Renal cortical epithelial cell (primary cell): ENCODE measurements at places on chromosomes 16 and 17.

GRCh38 chr16:19864566-19864965 is 20.1 kb downstream of the GPRC5B start:
- DNase-seq: no peak

DNA sequence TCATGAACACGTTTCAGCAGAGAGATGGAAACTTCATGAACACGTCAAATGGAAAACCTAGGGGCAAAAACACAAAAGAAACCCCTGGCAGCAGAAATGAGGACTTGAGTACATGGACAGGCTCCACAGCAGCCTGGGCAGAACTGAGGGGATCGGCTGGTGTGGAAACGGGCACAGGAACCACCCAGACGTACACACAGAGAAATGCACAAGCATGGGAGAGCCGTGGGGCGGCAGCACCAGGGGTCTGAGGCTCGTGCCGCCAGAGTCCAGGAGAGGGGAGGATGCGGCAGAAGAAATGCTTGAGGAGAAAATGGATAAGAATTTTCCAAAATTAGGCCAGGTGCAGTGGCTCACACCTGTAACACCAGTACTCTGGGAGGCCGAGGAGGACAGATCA is 30.0 kb downstream of the MAP1LC3B start:
- DNase-seq: no peak

DNA sequence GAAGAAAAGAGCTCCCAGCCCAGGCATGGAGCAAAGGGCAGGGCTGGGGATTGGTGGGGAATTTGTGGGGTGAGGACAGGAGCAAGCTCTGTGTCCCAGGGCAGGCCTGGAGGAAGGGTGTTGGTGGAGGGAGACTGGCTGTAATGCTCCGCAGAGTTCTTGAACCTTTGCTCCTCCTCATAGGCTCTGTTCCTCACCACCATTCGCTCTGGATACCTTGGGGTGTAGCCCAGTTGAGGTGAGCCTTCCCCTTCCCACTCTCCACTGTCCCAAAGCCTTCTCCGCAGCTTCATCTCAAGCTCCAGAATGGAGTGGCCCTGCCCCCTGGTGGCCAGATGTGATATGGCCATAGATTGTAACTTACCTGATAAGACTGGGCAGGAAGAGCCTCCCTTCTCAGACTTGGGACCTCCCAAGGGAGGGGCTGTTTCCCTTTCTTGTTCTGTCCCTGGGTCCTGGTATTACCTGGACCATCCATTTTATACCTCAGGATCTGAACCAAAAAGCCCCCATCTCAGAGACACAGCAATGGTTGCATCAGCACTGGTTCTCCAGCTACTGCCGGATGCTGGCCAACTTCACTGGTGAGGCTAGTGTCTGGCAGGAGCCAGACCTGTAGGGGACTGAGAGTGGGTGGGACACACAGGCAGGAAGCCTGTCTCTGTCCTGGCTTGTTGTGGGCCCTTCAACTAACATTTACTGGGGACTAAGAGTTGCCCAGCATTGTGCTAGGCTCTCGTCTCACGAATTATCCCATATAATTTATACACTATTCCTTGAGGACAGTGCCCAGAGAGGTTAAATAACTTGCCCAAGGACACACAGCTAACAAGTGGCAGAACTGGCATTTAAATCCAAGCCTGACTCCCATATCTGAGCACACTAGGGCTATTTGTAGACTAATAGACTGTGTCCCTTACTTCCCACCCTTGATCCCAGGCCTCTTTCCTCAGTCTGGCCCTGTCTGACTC is 19.1 kb upstream of the STAC2 start:
- DNase-seq: peak; percentile 64

- peak; percentile 67 for DNase-seq
These were observed 3.5 kb downstream of the FMNL1 start for GRCh38 chr17:45225051-45225700.

DNA sequence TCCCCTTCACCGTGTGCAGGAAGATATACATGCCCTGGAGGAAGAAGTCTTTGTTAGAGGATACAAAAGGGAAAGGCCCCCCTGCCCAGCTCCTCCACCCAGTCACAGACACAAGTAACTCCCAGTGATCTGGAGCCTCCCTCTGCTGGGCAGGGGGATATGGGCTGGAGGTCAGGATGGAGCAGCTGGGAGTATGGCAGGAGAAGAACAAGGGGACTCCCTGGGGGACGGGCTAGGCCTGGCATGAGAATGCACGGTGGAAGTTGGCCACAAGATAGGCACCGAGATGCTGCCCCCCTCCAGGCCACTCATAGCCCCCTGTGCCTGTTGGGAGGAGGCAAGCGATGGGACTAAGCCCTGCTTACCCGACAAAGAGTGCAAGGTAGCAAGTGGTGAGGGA is 4.2 kb downstream of the ORMDL3 start:
- DNase-seq: no peak

DNA sequence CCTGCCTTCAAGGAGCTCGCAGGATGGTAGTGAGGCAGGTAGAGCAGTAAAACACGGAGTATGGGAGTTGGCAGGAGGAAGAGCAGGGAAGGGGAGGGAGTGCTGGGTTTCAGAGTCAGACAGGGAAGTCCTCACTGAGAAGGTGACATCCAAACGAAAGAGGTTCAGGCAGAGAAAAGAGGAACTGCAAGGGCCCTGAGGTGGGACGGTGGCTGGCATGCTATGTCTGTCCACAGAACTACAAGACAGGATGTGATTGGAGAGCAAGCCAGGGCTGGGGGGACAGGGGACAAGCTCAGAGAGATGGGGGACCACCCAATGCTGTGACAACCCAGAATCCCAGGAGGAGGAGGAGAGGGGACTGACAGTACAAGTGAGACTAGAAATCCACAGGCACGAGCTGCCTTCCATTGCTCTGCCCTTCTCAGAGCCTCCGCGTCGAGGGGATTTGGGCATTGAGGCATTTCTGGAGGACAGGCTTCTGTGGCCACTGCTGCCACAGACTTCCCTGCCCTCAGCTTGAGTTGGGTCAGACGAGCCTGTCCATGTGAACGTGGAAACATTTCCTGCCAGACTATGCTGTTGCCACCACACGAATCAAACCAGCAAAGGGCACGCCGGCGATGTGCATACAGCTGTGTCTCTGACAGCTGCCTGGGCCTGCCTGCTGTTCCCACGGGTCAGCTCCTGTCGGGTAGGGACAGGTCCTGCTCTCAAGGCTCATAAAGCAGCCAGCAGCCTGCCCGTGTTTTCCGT is 100.1 kb downstream of the RAB11FIP4 start:
- no peak for DNase-seq

DNA sequence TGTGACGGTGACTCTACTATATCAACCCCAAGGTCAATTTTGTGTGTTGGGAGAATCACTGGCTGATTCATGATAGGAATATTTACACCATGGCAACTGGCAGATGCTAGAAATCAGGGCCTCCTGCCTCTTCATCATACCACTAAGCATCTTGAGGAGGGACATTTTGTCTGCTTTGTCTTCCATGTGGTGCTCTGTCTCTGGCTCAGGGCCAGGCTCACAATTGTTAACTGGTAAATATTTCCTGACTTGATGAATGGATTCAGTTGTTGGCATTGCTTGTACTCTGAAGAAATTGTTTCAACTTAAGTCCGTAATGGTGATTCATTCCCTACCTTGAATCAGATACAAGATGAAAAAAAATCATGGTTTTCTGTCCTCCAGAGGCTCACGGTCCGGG is 292.7 kb downstream of the HAPSTR1 start:
- no peak for DNase-seq

- no peak for DNase-seq
These were observed 2.3 kb downstream of the HOXB4 start for GRCh38 chr17:48575673-48576478.

DNA sequence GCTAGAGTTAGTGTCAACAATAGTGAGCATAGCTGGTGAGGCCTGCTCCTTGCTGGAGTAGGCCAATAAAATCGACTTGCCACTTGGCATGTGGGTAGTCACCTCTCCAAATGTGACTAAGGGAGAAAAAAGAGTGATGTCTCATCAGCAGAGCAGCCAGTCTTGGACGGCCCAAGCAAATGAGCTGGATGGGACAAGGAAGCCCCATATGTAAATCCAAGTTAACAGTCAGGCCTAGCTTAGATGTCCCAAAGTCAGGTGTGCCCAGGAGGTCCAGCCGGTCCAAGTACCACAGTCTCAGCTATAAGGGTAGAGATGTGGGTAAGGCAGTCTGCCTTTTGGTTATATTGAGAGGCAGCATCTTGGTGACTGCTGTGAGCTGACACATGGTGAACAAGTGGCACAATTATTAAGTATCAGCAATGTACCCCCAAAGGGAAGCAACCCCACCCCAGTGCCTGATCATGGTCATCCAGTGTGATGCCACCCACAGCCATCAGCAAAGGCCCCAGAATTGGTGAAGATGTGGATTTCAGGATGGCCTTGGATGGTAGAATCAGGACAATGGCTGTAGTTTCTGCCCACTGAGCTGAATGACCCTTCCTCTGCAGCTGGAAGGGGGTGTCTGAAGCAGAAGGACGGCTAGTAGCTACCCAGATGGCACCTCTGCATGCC is 83.4 kb downstream of the TNFRSF13B start:
- no peak for DNase-seq

DNA sequence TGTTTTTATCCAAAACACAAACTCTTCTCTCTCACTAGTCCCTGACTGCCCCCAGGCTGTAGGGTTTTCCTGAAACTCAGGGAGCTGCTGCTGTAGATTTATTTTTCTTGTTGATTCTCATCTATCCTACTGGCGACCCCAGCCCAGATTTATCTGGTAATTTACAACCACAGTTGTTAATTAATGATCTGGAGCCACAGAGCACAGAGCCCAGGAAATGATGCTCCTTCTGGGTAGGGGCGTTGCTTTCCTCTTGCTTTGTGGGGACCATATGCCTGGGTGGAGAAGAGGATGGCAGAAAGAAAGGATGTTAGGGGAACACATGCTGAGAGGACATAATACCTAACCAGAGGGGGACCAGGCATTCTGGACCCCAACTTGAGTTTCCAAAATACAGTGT is 7.4 kb upstream of the ETV4 start:
- no peak for DNase-seq

DNA sequence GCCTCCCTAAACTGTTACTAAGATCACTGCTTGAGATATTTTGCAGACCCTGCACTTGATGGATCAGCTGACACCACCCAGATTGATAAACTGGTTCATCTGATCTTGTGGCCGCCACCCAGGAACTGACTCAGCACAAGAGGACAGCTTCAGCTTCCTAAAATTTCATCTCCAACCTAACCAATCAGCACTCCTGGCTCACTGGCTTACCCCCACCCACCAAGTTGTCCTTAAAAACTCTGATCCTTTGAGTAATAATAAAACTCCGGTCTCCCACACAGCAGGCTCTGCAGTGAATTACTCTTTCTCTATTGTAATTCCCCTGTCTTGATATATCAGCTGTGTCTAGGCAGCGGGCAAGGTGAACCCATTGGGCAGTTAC is 174.8 kb downstream of the UTP18 start:
- DNase-seq: no peak

- DNase-seq: no peak
These were observed 13.7 kb downstream of the FOXF1 start for GRCh38 chr16:86524029-86524428.

DNA sequence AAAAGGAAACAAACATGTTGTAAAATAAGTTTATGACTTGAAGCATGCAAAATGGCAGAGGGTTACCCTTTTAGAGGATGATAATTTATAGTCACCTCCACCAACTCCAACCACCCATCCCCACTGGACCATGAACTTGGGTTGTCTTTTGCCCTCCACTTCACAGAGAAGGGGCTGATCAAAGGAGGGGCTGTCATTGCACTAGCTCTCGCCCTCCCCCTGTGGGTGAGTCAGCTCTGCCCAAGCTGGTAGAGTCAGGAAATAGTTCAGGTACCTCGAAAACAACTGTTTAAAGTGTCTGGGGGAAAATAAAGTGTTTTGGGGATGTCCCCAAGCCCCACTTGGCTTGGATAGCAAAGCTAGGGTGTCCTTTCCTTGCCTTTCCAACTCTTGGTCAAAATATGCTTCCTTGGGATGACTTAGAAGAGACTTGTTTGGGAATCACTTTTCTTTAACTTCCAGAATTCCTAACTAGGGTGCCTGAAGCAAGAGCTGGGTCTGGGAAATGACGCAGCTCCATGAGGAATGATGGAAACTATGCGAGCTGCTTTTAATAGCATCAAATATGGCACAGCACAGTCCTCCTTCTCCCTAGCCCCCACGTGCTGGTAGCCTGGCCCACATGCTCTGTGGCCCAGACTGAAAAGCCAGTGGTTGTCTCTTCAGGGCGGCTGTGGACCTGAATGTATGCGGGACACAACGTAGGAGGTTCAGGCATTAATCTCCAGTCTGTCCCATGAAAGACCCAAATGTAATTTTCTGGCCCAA is 40.7 kb downstream of the TBX4 start:
- DNase-seq: no peak

DNA sequence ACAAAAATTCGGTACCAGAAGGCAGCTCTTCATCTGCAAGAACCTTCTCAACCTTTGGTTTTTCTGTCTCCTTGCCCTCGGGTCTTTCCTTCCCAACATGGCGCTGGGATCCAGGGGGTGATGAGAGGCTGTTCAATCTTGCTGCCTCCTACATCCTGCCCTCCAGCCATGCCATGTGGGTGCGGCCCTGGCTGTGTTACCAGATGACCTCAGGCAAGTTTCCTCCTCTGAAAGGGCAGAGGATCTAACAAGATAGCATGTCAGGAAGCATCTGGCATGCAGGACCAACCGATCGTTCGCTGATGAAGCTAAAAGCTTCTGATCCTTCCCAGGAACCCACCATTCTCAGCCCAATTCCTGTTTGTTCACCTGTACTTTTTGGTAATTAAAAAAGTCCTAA is 36.8 kb upstream of the BCAR1 start:
- DNase-seq: no peak

DNA sequence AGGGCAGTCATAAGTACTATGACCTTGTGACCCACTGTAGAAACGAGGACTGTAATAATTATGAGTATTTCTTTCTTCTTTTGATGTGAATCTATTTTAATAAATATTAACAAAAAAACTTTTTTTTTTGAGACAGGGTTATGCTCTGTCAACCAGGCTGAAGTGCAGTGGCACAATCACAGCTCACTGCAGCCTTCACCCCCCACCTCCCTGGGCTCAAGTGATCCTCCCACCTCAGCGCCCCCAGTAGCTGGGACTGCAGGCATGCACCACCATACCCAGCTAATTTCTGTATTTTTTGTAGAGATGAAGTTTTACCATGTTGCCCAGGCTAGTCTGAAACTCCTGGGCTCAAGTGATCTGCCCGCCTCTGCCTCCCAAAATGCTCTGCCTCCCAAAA is 32.6 kb downstream of the SCPEP1 start:
- DNase-seq: no peak

GRCh38 chr16:3058139-3059030 is 7.1 kb upstream of the IL32 start:
- peak; percentile 21 for DNase-seq

GRCh38 chr17:1568950-1569810 is 6.6 kb upstream of the PITPNA start:
- no peak for DNase-seq

GRCh38 chr17:10112962-10113361 is 85.4 kb downstream of the GAS7 start:
- DNase-seq: no peak

- no peak for DNase-seq
These were observed 162.6 kb downstream of the SALL1 start for GRCh38 chr16:50988441-50988840.

GRCh38 chr17:44601973-44602372 is 44.7 kb downstream of the FZD2 start:
- no peak for DNase-seq

GRCh38 chr17:16945663-16946218 is 26.2 kb downstream of the TNFRSF13B start:
- no peak for DNase-seq
